ENCODE measurements at places on chromosomes 16 and 17.

DNA sequence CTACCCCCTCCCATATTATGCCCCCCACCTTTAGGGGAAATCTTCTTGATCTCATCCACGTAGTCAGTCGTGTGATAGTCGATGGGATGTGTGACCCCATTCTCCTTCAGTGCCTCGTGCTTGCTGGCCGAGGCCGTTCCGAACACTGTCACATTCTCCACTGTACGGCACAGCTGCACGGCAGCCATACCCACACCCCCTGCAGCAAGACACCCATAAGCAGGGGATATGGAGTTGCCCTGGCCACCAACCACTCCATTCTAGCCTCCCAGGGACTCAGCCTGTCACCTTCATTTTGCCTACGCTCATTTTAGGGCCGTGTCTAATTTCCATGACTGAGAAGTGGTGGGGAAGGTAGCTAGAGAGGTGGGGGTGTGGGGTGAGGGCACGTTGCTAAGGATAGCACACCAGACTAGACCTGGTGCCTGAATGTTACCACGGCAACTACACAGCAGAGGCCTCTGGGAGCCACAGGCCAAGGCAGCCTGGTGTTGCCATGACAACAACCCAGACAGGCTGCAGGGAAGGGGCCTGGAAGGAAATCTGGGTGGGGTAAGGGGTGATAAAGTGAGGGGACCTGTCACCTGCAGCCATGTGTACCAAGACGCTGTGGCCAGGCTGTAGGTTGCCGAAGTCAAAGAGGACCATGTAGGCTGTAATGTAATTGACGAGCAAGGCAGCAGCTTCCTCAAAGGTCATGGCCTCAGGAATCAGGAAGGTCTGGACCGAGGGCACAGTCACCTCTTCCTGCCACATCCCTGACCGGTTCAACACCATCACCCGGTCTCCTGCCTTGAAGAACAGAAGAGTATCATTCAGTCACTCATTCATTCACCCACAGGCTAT, 4.0 kb downstream of the VAT1 start:
- DNase-seq = no peak

- DNase-seq = no peak
Observed at GRCh38 chr16:50555952-50556673, 7.9 kb downstream of the NKD1 start.

GRCh38 chr16:11507991-11508390, 78.7 kb downstream of the LITAF start:
- no peak for DNase-seq

DNA sequence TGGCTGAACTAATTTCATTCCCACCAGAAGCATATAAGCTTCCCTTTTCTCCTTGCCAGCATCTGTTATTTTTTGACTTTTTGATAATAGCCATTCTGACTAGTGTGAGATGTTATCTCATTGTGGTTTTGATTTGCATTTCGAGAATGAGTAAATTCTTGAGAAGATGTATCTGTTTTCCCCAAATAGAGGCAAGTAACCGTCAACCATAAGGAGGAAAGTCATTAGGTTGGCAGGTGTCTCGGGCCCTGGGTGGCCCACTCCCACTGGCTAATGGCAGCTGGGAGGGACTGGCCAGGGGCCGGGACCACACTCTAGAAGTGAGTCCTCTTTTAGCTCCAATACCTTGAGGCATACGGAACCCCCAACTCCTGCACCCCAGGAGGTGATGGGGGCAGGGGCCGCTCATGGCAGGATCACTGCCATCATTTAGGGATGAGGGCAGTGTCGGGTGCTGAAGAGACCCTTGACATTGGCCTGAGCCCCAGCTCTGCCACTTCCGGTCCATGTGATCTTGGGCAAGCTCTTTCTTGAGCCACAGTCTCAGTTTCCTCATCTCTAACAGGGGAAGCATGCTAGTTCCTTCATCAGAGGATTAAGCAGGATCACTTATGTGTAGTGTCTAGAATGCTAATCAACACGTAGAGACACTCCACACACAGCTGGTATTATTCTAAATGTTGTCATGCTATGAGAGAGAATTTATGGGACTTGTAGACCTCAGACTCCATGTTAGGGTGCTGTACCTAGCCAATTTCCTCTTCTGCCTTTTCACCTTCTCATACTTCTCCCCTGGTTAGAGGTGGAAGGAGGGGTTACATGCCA, 44.3 kb downstream of the RGS9 start:
- no peak for DNase-seq

GRCh38 chr16:1500465-1501150, 7.4 kb downstream of the TELO2 start:
- no peak for DNase-seq

Measured in ureter (tissue), 1 donor.